ENCODE measurements at places on chromosomes 7 and 10. TPM values are rescaled to one million over a fixed set of nuclear protein-coding genes. Genes with fewer than 3 reads are reported as not detected.

CTTNBP2 gene
- total RNA-seq = 1.0 TPM

MET gene
- 123 TPM for total RNA-seq

ZNF37A gene
- total RNA-seq = 2.9 TPM

HMX3 gene
- total RNA-seq = not detected

THNSL1 gene
- total RNA-seq = 1.5 TPM

APBB1IP gene
- total RNA-seq = not detected

NKX2-3 gene
- total RNA-seq = not detected

PRSS37 gene
- not detected for total RNA-seq

HIF1AN gene
- total RNA-seq = 7.4 TPM

TSPAN15 gene
- total RNA-seq = 103 TPM

GDF2 gene
- total RNA-seq = not detected

AZGP1 gene
- 43.2 TPM for total RNA-seq

DNA sequence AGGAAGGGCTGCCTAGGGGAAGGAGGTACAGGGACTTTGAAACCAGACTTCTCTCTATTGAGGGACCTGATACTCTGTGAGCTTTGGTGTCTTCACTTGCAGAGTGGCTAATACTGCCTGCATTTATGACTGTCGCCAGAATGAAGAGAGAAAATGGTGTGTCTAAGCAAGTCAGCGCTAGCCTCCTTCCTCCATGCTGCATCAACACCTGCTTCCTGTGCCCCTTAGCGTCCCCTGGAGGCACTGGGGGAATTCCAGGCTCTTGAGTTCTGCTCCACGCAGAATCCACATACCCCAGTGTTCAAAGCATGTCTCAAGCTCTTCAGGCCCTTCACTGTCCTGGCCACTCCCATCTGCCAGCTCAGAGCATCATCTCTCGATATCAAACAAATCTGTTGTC, 140.5 kb downstream of the PKD1L1 start:
- DNase-seq = no peak

GRCh38 chr10:88289342-88289741, 293.8 kb downstream of the RNLS start:
- DNase-seq = no peak

GRCh38 chr7:156929789-156930539, 19.5 kb upstream of the NOM1 start:
- DNase-seq = no peak

DNA sequence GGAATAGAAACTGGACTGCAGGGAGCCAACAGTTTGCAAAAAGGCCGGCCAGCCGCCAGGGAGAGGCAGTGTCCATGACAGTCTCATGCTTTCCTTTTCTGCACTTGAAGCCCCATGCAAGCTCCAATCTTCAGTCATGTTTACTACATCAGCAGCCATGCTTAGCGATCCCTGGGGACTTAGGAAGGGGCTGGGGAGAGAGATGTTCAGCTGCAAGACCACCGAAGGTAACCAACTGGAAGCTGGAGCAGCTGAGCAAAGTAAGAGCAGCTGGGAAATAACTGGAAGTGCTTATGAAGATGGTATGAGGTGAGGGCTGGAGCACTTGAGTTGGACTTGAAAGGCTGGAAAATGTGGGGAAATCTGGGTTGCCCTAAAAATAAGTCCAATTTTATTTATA, 37.0 kb downstream of the PRR15 start:
- no peak for DNase-seq

DNA sequence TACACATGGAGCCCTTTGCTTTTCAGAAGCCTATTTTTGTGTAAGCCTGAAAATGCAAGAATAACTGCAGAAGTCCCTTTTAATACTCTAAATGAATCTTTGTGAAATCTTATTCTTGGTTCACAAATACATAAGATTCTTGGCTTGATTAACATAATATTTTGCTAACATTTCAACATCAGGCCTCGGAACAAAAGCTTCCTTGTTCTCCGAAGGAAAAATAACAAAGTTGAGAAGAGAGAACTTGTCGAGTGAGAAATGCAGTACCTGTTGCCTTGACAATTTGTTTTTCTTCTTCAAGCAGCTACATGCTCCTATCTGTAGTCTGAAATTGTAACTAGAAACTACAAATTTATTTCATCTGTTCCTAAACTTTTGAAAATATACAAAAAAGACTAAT, 8.5 kb downstream of the NT5C2 start:
- DNase-seq = peak; percentile 58

DNA sequence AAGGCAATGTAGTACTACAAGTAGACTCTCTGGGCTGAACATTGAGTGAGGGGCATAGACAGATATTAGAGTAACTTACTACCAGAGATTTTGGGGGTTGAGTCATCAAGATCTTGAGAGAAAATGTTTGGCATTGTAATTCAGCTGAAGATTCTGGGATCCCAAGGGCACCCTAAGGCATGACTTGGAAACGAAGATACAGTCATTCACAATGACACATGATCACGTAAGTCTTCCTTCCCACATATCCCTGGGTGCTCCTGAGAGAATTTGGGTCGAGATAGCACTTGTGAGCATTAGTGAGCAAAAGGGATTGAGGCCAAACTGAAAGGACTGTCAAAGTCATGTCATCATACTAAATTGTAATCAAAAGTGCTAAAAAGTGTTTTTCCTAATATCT, 192.5 kb upstream of the PCLO start:
- DNase-seq = no peak

DNA sequence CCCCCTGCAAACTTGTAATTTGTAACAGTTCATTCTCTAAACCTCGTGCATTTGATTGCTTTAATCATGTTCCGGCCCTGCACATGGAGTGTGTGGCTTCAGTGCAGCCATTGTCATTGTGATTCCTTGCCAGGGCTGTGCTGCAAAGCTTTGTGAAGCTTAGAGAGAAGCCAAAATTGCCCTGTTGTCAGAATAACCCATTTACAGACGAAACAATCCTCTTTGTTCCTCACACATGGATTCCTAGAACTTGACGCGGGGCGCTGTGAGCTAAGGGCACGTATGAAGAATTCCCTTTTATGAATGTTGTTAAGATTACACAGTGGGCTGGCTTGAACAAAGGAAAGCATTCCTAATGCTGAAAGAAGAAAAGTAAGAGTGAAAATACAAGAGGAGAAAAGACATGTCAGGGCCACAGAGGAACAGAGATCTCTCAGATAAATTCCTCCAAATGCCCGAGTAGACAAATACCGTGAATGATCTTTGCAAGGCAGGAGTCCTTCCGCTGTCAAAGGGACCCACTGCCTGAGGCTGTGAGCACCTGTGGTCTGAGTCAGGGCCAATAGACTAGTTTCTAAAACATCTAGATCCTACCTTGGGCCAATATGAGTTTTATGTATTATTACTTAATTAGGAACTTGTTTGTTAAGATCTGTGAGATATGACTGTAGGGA, 205.4 kb upstream of the C7orf33 start:
- DNase-seq = no peak

DNA sequence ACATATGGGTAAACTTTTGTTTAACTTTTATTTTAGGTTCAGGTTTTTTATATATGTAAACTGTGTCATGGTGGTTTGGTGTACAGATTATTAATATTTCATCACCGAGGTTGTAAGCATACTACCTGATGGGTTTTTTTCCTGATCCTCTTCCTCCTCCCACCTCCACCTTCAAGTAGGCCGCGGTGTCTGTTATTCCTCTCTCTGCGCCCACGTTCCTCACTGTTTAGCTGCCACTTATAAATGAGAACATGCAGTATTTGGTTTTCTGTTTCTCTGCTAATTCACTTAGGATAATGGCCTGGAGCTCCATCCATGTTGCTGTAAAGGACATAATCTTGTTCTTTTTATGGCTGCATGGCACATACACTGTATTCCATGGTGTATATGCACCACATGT, 1000.0 kb upstream of the CELF2 start:
- DNase-seq = no peak

DNA sequence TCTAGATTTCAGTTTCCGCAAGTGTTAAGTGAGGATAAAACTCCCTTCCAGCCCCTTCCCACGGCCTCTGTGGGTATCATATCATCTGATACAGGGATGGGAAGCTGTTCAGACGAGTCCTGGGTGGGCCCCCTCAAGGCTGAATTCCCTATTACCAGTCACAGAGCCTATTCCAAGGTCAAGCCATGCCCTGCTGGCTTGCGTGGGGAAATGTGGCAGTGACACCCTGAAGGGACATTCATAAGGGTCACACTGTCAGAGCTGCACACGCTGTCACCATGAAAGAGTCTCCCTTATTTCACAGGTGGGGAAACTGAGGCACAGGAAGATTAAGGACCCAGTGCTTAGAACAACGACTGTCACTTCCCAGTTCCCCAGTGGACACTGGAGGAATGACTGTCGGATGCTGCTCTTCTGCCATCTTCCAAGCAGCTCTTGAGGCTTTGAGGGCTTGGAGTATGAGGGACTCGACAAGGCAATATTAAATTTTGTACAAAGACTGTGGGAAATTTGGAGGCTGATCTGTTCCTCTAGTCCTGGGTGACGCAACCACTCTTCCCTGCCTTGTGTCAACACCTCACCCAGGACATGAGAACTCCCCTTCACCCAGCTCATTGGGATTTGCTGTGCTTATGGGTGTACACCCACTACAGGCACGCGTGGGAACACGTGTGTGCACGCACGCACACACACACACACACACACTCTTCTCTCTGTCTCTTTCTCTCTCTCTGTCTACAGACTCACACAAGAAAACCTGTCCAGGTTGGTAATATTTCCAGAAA, 386.0 kb downstream of the RPS24 start:
- no peak for DNase-seq

GRCh38 chr7:131250331-131250730, 77.3 kb upstream of the MKLN1 start:
- DNase-seq = no peak

GRCh38 chr7:78473571-78474301, 675.2 kb downstream of the PHTF2 start:
- DNase-seq = no peak

- peak; percentile 54 for DNase-seq
Observed at GRCh38 chr10:102101152-102101551, 19.0 kb downstream of the LDB1 start.

DNA sequence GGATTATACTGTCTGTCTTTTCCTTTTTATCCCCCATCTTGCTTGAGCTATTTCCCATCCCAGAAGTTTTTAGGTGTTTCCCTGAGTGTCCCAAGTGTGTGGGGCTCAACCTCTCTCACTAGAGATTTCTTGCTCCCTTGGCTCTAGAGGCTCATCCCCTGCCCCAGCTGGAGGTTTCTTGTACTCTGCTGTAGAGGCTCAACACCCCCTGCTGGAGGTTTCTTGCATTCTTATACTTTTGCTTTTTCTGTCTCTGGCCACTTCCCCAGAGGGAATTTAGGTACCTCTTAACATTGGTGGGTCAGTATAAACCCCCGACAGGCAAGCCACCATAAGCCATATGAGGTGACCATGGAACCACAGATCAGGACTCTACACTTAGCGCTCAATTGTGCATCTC, 114.2 kb upstream of the FAM3C start:
- DNase-seq = no peak

DNA sequence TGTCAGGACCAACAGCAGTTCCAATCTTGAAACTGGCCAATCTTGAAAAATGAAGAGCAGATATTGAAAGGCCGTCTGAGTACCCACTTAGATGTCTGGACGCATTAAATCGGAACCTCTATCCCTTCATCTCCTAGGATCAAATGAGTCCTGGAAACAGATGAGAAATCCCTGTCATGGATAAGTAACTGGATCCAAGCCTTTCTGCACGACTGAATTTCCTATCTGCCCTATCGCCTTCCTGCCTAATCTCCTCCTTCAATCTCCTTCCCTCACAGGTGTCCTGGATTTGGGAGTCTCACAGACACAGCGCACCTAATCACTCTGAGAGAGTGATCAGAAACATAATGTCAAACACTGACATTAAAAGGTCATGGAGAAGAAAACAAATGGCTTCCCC, 245.2 kb upstream of the PRSS58 start:
- no peak for DNase-seq

- DNase-seq = no peak
Observed at GRCh38 chr7:148738737-148739535, 40.2 kb downstream of the CUL1 start.

- DNase-seq = no peak
Observed at GRCh38 chr10:88680958-88681357, 16.7 kb downstream of the LIPF start.

DNA sequence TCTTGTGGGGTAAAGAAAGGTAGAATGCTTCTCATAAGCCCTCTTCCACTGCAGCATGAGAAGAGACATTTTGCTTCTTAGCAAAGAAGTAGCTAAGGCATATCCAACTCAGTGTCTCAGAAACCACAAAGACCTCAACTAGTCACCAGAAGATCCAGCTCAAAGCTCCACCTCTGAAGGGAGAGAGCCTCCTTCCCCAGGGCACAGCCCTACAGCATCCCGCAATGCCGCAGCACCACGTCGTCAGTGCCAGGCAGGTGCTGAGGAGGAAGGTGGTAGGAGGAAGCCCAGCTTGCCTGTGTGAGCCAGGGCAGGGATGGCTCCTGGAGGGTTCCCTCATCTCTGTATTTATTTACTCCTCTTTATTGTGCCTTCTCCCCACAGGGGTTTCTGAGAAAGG, 385.6 kb upstream of the NPVF start:
- DNase-seq = no peak

DNA sequence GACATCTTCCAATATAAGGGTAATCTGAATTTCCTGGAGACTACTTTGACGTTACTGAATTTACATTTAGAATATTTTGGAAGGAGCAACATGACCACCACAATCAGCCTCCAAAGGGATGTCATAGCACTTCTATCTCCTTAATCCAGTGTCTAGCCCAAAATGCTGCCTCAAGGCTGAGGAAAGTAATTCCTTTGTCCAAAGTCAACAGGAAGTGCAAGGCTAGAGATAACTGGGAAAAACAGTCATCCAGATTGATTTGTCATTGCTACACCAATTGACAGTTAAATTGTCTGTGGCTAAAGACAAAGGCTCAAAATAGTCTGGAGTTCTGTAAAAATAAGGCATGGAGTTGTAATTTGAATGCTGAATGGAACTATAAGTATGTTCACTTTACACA, 3.9 kb upstream of the TFPI2 start:
- DNase-seq = no peak

DNA sequence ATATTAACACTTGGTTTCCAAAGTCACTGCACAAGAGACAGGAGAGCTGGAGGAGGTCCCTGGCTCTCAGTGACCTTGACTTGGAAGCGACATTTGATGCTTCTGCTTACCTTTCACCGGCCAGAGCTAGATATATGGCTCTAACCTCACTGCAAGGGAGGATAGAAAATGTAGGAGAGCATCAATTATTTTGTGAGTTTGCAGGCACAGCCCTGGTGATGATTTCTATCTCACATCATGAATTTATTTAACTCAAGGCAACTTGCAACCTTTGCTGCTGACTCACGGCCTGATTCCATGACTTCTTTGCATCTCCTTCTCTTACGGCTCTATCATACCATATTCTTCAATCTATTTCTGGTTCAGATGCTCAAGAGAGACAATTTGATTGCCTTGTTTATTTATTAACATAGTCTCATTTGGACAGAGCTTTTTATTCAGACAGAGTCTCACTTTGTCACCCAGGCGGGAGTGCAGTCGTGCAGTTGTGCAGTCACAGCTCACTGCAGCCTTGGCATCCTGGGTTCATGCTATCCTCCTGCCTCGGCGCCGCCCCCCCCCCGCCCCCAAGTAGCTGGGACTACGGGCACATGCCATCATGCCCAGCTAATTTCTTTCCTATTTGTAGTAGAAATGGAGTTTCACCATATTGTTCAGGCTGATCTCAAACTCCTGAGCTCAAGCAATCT, 196.0 kb downstream of the REEP3 start:
- no peak for DNase-seq

- no peak for DNase-seq
Observed at GRCh38 chr10:111186358-111186757, 109.5 kb downstream of the ADRA2A start.

All from HT-29 (cell line).